ENCODE measurements at places on chromosomes 16 and 17.

DNA sequence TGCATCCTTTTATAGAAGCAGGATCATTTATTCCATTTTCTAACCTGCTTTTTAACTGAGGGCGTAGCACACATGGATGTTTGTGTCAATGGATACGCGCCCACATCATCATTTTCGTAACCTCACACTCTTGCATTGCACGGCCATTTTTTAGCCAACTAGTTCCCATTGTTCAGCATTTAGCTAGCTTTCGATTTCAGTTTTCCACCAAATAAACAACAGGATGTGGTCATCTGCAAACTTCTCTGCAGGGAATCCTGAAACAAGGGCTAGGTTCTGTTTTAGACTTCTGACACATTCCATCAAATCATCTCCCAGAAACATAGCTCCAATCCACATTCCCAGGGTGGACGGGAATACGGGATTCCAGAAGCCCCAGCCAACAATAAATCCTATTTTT, 6.4 kb downstream of the CYB561 start:
- DNase-seq = no peak

- no peak for DNase-seq
Measured at GRCh38 chr17:45316434-45317110, at the start of gene MAP3K14. MAP3K14 (minus strand) TSS chr17:45317020; CDS start chr17:45290745, 26,275 bp downstream.

GRCh38 chr17:69709441-69709840, 294.9 kb downstream of the MAP2K6 start:
- no peak for DNase-seq

DNA sequence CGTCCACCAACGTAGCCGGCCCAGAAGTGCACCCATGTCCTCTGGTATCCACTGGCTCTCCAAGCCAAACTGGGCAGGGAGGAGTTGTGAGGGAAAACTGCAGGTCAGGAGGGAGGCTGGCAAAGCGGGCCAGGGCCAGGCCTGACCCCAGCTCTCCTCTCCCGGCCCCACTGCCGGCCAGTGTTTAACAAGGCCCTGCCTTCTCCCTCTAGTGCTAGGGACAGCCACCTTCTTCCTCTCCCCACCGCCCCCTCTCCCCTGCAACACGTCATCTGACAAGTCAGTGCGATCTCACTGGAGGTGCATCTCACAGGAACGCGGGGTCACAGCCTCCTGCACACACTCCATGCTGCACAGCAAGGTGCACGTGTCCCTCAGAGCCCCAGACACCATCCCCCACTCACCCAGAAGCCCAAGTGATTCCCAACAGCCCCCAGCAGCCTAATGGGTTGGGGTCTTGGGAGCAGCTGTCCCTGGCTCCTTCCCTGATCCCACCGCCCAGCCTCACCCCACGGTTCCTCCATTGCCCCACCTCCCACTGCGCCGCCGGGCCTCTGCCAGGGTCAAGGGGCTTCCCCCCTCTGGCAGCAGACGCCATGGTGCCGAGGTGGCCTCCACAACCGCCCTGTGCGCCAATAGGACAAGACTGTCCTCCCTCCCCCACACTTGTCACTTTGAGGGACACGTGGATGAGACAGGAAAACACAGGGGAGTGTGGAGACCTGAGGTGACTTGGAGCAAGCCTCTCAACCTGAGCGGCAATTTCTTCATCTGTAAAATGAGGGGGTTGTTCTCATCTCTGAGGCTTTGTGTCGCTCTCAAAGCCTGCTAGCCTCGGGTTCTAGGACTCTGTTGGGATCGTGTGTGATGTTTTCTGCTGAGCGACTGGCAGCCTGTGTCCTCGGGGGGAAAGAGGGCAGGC, 1.1 kb upstream of the ACE start:
- no peak for DNase-seq

- DNase-seq = no peak
Measured at GRCh38 chr17:44417553-44417952, 28.1 kb upstream of the ITGA2B start.

DNA sequence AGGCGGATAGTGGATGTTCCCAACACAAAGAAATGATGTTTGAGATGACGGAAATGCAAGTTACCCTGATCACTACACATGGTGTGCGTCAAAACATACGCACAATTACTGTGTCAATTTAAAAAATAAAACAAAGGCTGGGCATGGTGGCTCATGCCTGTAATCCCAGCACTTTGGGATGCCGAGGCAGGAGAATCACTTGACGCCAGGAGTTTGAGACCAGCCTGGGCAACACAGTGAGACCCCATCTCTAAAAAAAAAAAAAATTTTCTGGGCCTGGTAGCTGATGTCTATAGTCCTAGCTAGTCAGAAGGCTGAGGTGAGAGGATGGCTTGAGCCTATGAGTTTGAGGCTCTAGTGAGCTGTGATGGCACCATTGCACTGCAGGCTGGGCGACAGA, 51.8 kb downstream of the TEKT5 start:
- no peak for DNase-seq

GRCh38 chr17:65537343-65537844, 24.1 kb downstream of the AXIN2 start:
- DNase-seq = no peak

DNA sequence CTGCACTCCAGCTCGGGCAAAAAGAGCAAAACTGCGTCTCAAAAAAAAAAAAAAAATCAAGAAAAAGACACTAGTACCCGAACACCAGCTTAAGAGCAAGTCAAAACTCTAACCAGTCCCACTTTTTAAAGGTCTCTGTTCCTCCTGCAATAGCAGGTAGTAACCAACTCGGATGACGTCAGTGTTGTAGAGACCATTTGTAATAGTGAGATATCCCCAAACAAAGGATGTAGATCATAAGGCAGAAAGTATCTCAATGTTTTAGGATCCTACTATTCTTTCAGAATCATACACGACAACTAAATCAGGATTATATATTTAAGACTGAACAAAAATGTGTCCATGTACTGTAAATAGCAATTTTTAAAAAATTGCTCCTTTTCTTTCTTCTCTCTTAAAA, 2.4 kb downstream of the JPT1 start:
- DNase-seq = no peak

DNA sequence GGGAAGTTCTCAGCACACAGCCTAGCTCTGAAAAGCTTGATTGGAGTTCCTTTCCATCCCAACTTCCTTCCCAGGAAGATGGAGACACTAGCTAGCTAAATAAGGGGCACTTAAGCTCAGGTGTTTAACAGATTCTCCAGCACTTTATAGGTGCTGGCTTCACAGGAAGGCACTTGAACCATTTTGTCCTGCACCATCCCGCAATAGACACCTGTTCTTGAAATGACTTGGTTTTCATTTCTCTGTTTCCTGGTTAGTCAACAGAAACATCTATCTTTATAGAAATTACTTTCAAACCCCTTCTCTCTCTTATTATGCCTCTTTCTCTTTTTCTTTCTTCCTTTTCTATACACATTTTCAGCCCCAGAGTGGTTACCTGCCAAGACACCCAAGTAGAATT, 409.9 kb upstream of the ZFHX3 start:
- DNase-seq = no peak

DNA sequence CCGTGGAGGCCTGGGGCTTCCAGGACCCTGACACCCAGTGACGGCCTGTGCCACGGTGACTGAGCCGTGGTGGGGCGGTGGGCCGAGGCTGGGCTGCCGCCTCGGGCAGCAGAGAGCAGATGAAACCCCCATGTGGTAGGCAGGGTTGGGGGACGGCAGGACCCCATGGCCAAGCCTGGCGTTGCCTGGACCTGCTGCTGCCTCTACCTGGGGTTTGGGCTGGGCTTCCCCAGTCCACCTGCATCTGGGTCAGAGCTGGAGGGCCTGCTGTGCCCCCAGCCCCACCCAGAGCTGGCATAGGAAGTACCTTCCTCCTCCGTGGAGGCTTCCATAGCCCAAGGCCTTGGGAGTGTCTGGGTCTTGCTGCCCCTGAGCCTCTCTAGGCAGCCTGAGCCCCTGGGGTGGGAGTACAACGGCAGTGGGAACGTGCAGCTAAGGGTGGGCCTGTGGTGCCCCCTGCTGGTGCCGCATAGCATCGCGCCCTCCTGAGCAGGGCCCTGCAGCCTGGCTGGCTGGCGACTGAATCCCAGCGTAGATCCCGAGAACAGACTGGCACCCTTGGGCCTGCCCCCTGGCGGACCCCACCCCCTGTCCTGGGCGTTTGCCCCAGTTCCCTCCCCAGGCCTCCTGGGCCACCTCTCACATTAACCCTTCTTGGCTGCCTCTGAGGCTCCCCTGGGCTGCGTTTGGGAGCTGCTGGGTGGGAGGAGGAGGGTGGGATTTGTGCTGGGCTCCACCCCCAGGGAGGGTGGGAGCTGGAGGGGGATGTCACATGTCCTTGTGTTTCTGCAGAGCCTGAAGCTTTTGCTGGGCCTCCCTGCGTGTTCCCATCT, 12.6 kb upstream of the ATP6V0C start:
- DNase-seq = peak; percentile 90

DNA sequence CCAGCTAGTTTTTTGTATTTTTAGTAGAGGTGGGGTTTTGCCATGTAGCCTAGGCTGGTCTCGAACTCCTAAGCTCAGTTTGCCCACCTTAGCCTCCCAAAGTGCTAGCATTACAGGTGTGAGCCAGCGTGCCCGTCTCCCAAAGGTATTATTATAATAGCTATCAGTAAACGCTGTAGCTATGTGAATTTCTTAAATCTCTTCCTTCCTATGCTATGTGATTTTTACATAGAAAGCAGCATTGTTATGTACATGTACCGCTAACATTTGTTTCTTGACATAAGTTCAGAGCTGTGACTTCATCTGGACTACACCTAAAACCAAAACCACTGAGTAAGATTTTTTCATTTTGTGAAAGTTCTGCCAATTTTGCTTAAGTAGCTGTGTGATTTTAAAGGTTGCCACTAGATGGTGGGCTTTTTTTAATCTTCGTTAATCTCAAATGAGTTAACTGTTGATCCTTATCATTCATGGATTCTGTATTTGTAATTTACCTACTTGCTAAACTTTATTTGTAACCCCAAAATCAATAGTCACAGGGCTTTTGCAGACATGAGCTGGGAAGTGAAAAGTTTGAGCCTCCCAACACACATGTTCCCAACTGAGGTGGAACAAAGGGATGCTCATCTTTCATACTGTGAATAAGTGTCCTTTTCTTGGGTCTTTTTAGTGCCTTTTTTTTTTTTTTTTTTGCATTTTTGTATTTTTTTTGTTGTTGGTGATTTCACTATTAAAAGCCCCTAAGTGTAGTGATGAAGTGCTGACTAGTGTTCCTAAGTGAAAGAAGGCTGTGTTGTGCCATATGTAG, 21.9 kb downstream of the PRKAR1A start:
- no peak for DNase-seq

- peak; percentile 36 for DNase-seq
Measured at GRCh38 chr17:64146418-64147109, 16.6 kb upstream of the ERN1 start.
